ENCODE measurements at places on chromosomes 6 and 20.

DNA sequence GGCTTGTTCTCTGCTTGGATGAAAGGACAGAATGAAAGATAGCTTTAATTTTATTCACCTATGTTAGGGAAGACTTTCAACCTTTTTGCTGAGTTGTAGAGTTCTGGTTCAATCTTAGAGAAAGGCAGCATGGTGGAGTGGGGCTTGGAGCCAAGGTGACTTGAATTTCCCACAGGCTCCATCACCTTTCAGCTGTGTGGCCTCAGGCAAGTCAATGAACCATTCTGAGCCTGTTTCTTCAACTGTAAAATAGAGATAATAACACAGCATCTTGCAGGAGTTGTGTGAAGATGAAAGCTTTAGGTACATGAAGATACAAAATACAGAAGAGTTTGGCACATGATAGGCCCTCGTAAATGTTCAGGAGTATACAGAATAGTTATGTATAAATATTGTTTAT, 19.1 kb upstream of the DTNBP1 start:
- no peak for DNase-seq

DNA sequence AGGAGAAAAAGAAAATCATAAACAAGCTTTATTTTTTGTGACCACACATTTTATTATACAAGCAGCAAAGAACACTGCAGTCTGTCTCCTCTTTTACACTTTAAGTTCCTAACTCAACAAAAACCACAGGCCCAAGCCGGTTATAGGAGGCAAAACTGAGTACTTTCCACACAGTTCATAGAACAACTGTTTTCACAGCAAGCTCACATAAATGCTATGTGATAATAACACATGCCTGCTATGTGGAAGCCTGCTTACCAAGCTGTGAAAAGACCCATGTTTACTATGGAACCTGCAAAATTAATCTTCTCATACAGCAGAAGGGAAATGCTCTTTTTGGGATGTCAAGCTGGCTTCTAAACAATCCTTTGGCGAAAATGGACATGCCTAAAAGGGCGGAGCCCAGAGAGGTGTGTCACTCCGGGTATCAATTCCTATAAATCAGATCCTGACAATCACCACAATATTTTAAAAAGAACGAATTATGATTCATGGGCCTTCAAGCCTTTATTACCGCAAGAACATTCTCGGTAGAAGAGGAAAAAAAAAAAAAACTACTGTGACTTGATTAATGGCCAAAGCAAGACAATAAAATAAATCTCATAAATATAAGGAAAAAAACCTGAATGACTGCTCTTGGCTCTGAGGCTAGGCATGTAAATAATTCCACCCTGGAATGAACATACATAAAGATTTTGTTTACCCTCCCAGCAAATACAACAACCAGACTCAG, 2.6 kb downstream of the TRERF1 start:
- no peak for DNase-seq

GRCh38 chr20:50774515-50774914, 20.3 kb upstream of the BCAS4 start:
- no peak for DNase-seq

- DNase-seq = no peak
Measured at GRCh38 chr6:33723371-33724085, 12.0 kb upstream of the UQCC2 start.

- DNase-seq = no peak
Measured at GRCh38 chr6:106939208-106939607, 35.3 kb downstream of the CD24 start.

DNA sequence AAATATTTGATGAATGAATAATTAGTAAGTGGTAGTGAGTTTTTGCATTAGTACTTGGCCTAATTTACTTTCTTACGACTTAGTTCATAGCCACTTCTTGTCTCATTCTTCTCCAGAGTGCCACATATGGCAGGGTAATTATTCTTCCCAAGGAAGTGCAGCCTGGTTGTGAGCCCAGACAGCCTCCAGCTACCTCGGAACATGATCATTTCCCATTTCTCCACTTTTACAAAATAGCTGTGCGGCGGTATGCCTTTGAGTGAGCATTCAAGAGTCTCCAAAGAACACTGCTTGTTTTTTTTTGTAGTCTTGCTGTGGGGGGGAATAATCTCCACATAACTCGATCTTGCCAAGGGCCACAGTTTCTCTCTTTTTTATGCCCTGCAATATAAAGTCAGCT, 765.0 kb downstream of the HDGFL1 start:
- no peak for DNase-seq
